ENCODE measurements at places on chromosomes 3 and 15.

DNA sequence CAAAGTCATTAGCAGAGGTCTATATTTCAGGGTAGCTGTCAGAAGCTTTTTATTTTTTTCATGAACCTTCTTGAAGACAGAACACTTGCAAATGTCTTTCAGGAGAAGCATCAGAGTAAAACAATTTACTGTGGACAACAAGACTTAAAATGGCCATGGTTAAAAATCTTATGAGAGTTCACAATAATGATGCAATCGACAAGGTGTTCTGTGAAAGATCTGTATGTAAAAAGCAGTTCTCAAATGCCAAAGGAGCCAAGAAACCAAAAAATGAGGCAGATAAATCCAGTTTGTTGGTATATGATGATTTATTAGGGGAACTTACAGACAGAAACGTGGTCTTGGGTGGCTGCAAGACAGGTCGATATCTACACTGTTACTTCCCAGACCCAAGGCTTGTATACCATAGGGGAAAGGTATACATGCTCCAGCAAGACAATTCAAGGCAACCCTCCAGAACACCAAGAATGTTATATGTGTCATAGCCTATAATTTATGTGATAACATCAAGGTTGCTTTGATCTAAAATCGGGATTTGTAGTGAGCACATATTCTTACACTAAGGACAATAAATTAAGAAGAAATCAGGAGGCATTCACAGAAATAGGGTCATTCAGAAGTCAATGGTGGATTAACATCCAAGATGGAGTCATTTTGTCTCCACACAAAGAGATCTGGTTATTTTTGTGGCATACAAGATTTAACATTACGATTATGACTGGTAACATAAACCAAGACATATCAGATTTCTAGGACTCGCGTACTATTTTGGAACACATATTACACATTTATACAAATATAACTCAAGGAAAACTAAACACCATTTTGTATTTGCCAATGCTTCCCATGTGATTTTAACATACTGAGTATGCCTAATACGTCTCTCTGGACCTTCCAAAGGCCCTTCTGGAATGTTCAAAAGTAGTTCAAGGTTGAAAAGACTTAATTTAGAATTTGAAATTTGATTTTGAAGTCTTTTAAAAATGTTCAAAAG, 316.4 kb downstream of the THSD4 start:
- DNase-seq: peak; percentile 59

DNA sequence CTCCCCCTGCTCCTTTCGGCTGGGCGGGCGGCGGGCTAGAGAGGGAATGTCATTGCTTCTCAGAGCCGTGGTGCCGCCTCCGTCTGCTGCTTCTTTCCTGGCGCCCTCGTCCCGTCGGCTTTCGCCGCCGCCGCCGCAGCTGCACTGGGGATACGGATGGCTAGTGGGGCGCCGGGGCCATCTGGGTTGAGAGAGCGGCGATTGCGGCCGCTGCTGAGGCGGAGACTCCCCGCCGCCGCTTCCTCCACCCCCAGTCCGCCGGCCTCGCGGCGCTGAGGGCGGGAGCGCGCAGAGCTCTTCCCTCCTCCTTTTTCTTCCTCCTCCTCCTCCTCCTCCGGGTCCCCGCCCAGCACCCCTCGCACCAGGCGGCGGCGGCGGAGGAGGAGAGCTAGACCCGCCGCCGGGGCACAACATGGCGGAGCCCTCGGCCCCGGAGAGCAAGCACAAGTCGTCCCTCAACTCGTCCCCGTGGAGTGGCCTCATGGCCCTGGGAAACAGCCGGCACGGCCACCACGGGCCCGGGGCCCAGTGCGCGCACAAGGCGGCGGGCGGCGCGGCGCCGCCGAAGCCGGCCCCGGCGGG, at the start of gene STT3B:
STT3B (plus strand) TSS at position 339 of the 582 bp plus-strand sequence; CDS start at position 413, 74 bp downstream.
- peak; percentile 75 for DNase-seq

- DNase-seq: no peak
Observed at GRCh38 chr3:20307383-20307782, 121.4 kb upstream of the SGO1 start.

DNA sequence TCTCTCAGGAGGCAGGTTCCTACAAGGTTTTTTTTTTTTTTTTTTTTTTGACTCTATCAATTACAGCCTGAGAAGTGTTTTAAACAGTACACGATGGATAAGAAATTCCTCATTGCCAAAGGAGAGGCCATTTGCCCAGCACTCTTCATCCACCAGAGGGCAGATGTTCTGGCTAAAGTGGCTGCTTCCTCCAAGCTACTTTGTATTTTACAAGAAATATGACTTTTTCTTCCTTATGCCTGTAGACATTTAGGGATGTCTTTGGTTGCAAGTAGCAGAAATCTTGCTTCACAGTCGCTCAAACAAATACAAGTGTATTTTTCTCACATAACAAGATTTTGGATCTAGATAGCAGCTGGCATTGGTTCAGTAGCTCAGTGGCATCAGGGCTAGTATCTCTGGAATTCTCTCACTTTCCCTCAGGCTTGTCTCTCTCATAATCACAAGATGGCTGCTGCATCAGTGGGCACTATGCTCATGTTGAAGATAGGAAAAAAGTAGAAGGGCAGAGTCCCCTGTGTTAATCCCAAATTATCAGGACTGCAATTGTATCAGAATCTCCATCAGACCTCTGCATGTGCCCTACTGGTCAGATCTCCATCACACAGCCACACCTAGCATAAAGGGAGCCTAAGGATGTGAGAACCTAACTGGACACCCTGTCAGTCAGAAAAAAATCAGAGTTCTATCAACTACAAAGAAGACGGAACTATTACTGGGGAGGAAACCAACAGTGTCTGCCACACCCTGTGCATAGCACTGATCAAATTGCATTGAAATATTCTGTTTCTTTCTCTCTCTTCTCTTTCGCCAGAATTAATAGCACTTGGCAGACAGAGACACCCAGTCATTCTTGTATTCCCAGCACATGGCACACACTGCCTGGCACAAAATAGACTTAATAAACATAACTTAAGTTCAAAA, 138.9 kb upstream of the COL8A1 start:
- peak; percentile 53 for DNase-seq

GRCh38 chr3:148309390-148310035, 388.2 kb upstream of the AGTR1 start:
- DNase-seq: peak; percentile 11

- no peak for DNase-seq
Observed at GRCh38 chr3:101988596-101988995, 139.3 kb downstream of the NFKBIZ start.

GRCh38 chr3:63727233-63727632, 74.8 kb downstream of the SNTN start:
- no peak for DNase-seq

GRCh38 chr15:80168421-80168820, 15.6 kb downstream of the FAH start:
- DNase-seq: peak; percentile 61

- DNase-seq: no peak
Observed at GRCh38 chr15:29055876-29056275, 170.1 kb downstream of the APBA2 start.

DNA sequence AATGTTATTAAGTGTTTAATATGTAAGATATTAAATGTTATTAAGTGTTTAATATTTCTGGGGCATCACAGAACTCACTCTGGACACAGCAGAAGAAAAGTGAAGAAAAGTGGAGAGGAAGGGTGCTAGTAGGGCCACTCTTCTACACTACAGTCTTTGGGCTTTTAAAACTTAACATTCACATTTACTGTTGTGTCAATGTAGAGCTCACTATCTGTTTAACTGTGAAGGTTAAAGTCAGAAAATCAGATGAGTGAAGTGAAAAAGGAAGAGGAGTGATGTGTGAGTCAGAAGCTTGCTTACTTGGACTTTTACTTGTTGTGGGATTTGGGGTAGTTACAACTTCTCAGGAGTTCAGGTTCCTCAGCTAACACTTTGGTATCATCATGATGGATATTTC, 145.3 kb upstream of the DNAJC19 start:
- no peak for DNase-seq

All from foreskin keratinocyte (primary cell).